ENCODE measurements at places on chromosomes 7 and 10.

GRCh38 chr7:142873281-142873784 is 12.2 kb downstream of the TRPV6 start:
- DNase-seq, result peak; percentile 10

DNA sequence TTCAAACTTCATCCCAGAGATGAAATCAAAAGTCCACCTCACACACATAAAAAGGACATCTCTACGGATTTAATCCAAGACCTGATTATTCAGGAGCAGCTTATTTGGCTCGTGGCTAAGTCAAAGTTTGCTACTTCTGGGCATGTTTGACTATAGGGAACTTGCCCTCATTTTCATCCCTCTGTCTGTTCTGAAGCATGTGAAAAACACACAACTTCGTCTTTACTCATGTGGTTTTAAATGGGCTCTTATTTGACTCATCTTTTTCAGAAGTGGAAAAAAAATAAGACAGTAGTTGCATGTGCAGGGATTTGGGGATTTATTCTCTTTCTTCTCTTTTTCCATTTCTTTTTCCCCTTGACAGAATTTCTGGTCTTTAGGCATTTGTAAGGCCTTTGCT is 295.9 kb downstream of the TFEC start:
- no peak for DNase-seq

- no peak for DNase-seq
These were observed 5.1 kb downstream of the UBE2D4 start for GRCh38 chr7:43931346-43931745.

DNA sequence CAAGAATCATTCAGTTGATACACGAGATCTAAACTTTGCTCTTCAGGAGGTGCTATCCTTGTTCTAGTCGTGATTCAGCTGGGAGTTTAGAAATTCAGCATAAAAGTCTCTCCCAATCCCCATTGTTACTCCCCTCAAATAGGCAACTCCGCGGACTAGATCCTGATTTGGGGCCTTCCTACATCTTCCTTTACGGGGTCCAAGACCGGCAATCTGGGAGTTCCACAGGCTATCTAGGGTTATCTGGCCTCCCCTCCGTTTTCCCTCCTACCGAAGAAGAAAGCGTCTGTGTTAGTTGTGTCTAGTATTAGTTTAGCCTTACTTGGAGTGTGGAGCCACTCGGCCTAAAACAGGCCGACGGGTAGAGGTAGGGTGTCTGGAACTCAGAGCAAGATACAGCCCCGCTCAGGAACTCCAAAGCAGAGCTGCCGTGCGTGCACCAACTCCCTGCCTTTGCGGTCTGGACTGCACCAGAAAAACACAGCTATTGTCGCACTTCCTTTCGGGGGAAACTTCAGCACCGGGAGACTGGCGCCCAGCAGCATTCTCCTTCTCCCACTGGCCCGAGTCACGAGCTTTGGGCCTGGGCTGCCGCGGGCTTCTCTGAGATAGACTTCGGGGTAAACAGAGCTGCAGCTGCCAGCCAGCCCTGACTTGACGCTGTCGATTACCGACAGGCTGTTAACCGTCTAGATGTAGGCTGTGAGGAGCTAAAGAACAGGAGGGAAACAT is 1.5 kb upstream of the DLX5 start:
- DNase-seq, result no peak

DNA sequence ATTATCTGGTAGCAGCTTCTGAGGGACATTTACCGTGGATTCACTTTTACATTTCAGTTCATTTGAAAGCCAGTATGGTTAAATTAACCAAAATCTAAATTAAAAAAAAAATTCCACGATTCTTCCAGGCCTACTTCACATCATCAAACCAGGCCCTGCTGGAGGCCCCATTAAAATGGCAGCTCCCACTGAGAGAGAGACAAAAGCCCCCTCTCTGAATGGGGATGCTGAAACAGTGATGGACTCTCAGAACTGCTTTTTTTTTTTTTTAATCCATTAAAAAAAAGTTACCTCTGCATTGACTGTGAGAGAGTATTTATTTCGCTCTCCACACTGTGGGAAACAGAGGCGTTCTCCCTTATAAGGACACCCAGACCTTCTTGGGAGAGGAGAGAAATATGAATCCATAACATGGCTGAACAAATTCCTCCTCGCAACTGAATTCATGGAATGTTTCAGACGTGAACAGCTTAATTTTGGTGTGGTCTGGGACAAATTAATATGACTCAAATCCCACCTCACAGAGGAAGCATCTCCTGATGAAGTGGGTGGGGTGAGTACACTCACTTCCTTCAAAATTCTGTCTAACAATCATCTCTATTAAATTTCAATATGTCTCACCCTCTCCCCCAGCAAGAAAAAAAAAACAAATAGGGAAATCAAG is 73.5 kb downstream of the SAMD9 start:
- DNase-seq, result no peak

GRCh38 chr7:50682079-50682478 is 100.6 kb downstream of the GRB10 start:
- no peak for DNase-seq

DNA sequence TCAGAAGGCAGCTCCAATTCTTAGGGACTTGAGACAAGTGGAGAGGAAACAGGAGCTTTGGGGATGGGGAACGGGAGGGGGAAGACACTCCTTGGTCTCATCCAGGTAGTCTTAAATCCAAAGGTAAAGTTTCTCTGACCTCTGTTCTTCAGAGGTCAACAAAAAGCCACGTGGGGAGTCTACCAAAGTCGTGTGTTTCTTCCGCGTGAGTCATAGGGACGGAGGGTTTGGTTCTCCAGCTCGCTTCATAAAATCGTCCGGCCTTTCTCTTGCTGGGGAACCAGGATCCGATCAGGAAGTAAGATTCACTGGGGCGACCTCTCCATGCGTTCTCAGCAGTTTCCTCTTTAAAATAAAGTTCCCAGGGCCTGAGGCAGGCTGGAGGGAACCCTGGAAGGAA is 275.7 kb downstream of the TCERG1L start:
- DNase-seq, result no peak
